ENCODE measurements at places on chromosomes 4 and X.

DNA sequence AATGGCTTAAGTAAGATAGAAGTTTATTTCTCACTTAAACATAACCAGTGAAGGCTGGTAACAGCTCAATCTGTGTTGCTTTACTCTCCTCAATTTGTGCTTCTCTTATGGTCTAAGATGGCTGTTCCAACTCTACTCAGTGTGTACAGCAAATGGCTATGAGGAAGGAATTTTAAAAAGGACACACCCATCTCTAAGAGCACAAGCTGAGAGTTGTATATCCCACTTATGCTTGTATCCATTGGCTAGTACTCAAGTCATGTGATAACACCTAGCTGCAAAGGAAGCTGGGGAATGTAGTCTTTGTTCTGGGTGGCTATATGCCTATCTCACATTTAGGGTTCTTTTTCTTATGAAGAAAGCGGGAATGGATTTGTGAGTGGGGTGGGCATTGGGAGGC, 63.3 kb downstream of the GPAT3 start:
- DNase-seq = no peak

DNA sequence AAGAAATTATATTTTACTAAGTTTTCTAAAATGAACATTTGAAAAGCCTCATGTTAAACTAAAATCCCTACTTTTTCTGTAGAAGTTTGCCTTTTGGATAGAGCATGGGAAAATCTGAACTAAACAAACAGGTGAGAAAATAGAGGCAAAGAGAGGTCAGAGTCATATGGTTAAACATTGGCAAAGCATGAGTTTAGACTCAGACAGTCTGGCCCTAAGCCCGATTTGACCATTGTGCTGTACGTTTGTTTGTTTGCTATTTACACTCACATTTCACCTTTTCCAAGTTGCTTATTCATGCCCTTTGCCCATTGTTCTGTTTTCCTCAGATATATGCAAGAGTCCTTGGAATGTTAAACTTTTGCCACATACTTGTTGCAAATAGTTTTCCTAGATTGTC, 85.4 kb downstream of the TIGD2 start:
- DNase-seq = no peak

DNA sequence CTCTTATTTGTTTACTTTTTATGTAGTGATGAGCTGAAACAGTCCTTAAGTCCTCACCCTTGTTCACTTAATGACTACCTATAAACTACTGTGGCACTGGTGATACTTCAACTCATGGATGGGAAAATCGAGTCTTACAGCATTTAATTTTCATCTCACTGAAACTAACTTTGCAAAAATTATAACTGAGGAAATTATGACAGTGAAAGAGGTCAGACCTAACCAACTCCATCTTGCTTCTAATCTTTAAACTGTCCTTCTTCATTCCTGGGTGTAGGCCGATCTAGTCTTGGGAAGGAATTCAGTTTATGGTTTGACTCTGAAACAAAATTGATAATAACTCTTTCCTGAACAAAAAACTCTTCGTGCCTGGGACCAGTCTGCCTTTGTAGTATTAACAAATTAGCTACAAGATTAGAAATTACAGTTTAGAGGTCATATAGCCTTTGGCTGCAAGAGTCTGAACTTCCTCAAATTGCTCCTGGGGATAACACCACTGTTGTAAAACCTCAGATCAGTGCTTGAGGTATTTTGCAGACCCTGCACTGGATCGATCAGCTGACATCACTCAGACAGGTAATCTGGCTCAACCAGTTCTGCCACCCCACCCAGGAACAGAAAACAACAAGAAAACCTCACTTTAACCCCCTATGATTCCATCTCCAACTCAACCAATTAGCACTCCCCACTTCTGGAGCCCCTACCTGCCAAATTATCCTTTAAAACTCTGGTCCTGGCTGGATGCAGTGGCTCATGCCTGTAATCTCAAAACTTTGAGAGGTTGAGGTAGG, 995.7 kb upstream of the PRKX start:
- DNase-seq = no peak

- no peak for DNase-seq
Observed at GRCh38 chr4:175386776-175387507, 425.1 kb downstream of the GPM6A start.

DNA sequence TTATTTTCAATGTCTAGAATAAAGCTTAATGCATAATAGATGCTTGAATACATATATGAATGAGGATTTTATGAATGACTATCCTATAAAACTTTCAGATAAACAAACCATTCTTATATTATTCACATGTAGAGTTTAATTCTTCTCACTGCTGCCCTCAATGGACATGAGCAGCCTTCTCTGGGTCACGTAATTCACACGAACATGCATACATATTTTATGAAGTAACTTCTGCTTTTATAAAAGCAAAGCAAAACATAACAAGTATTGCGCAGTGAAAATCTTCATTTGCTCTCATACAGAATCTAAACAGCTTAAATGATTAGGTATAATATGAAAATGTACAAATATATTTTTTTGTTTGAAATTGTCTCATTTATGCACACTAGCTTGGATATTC, 116.7 kb downstream of the TMA16 start:
- no peak for DNase-seq

DNA sequence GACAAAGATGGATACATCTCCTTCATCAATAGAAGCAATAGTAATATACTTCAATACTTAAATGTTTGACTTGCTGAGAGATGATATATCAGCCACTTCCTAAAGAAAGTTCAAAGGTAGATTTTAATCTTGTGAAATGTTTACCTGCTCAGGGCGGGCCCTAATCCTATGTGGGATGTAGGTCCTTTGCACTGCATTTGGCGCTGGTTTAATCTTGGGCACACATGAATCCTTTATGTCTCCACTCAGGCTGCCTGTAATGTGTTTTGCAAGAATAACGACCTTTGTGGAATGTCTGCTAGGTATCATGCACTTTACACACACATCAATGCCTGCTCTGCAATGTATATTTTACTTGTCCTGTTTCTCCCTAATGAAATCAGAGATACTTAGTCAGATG, 368.7 kb downstream of the GBA3 start:
- no peak for DNase-seq

DNA sequence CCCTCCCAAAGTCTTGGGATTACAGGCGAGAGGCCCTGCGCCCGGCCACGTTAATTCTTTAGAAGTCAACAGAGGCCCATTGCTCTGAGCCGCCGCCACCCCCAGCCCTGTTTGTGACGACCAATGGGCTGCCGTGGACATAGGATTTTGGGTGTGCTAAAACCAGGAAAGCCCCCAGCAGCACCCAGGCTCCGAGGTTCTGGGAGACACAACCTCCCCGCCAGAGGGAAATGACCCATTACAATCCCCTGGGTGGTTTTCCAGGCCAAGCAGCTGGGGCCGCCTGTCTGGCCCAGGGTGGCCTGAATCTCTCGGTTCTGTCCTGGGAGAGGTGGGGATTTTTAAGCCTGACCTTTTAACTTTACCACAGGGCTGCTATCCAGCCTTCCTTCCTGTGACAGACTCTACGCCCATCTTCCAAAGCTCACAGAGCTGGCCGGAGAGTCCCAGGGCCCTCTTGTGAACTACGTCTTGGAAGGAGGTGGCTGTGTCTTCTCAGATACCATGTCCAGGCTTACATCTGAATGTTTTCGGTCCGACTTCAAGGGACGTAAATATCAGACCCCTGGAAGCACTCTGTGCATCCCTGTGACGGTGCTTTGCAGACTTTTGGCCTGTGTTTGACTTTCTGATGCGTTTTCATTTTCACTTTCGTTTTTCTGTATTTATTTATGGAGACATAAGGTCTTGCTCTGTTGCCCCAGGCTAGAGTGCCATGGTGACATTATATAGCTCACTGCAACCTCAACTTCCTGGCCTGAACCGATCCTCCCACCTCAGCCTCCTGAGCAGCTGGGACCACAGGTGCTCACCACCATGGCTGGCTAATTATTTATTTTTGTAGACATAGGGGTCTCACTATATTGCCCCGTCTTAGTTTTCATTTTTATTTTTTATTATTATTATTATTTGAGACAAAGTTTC, 36.0 kb downstream of the P2RY8 start:
- DNase-seq = no peak

- no peak for DNase-seq
Observed at GRCh38 chr4:14865804-14866203, 136.5 kb upstream of the CPEB2 start.

- no peak for DNase-seq
Observed at GRCh38 chr4:86448871-86449270, 89.0 kb upstream of the MAPK10 start.

DNA sequence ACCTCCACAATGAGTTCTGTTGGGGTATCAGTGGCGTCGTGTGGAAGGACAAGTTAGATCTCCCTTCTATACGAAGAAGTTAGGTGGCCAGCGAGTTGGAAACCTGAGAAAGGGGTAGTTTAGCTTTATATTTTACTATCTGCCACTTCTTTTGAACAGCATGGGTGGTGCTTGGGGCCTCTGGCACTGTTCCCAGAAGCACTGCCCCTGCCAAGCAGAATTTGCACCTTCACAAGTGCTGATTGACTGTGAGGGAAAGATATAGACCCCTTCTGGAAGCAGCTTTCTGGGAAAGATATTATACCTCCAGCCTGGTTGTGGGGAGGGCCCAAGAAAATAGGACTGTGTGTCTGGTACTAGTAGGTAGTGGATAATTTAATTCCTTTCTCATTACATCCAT, 246.9 kb downstream of the FBXO8 start:
- DNase-seq = no peak

- DNase-seq = no peak
Observed at GRCh38 chr4:72136429-72136828, 104.6 kb downstream of the NPFFR2 start.

- DNase-seq = no peak
Observed at GRCh38 chr4:121307445-121308327, 73.1 kb downstream of the QRFPR start.

DNA sequence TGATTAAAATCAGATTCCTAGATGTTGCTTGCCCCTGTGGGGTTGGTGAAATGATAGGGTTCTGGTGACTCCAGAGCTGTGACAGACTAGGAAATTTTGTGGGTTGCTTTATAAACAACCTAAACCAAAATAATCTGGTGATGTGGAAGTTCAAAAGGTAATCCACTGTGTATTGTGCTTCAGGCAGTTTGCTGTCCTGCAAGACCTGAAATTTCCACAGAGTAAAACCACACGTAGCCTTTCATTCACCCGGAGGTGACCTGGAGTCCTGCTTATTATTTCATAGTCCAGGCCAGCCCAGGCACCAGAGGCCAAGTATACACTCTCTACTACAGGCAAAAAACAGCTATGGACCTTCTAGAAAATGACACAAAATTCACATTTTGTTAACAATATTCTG, 114.6 kb upstream of the CBR4 start:
- DNase-seq = no peak

GRCh38 chr4:13244444-13244843, 239.7 kb downstream of the RAB28 start:
- no peak for DNase-seq

DNA sequence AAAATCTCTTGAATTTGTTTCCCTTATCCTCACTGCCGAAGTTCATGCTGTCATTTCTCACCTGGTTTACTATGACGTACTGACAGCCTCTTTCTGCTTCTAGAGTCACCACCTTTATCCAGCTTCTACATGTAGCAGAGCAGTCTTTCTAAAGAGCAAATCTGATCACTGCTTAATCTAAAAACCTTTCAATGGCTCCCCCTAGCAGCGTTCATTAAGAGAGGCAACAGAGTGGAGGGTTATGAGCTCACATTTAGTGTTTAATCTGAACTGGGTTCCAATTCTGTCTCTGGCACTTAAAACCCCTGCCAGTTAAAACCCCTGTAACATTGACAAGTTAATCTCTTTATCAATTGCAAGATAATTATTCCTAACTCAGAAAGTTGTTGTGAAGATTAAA, 4.4 kb downstream of the RBPJ start:
- no peak for DNase-seq

DNA sequence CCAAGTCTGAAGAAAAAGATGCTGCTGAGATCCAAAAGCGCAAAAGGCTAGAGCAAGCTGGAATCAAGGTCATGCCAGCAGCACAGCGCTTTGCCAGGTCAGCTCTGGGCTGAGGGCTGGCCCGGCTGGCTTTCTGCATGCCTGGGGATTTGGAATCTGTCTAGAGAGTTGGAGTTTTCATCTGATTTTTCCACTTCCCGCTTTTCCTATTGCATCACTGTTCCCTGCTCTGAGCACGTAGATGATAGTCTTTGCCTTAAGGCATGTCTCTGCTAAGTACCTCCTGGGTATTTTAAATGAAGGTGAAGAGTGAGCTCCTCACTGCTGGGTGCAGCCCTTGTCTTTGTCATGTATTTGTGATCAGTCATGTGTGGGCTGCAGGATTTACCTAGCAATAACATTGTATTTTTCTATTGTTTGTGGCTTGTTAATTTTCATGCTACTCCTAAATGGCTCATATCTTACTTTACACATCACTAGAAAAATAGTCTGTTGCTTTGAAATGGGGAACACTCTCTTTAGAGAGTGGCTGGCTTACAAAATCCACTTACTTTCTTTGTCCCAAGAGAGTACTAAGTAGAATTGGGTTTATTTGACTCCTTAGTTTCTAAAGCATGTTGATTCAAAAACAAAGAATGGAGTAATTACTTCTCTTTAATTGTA, 82.8 kb downstream of the LIMCH1 start:
- DNase-seq = no peak

DNA sequence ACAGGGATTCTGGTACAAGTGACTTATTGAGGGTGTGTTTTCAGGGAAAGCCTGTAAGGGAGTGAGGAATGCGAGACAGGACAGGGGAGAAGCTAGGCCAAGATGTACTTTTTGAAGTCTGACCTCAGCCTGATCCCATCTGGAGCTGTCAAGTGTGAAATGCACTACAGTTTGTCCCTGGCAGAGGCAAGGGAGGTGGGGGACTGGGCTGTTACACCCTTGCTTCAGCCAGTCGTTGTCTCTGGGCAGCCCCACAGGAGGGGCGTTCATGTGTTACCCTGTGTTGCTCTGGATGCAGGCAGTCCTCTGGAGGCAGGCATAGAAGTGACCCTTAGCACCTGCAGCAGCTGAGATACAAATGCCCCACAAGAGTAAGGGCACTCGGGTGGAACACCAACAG, 25.8 kb downstream of the PPEF1 start:
- DNase-seq = no peak

- no peak for DNase-seq
Observed at GRCh38 chr4:26787461-26788340, 72.9 kb upstream of the STIM2 start.

DNA sequence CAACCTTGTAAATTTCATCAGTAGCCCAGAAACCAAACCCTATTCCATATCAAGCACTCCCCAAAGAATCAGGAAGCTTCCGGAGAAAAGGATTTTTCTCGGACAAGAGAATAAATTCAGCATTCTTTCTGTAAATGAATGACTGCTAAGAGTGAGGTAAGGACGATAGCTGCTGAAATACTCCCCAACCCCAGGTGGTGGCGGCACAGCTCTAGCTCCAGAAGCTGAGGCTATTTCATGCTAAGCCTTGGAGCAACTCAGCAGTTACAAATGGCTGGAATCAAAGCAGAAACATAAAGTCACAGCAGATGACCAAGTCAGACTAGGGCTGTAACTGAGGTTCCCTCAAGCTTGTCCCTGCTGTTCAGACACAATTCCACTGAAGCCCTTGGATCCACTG, 13.9 kb upstream of the PCDH19 start:
- no peak for DNase-seq
